ENCODE measurements at places on chromosomes 5 and 9. TPM values are rescaled to one million over a fixed set of nuclear protein-coding genes. Genes with fewer than 3 reads are reported as not detected.

Gene SLC1A1
- total RNA-seq, result 2.1 TPM

- DNase-seq, result peak; percentile 48
Observed at GRCh38 chr9:89880161-89880560, 275.3 kb downstream of the GADD45G start.

- no peak for DNase-seq
Observed at GRCh38 chr9:120153258-120153657, 426.7 kb downstream of the CDK5RAP2 start.

DNA sequence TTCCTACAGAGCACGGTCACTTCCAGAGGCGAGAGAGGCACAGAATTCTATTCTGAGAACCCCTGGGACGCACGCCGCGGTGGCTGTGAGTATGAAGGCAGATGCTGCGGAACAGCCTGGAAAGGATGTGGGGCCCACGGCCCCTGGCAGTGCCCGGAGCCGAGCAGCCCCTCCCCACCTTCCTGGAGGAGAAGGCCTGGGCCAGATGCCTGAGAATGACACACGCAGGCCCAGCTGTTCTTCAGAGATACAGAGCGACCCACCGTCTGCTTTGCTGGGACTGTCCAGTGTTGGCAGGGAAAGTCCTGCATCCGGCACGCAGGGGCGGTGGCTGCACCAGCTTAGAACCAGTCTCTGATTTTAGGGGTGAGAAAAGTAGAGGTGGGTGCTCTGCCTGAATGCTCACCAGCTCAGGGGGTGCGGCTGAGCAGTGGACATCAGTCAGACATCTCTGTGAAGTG, 116.7 kb upstream of the LPCAT1 start:
- DNase-seq, result peak; percentile 37

DNA sequence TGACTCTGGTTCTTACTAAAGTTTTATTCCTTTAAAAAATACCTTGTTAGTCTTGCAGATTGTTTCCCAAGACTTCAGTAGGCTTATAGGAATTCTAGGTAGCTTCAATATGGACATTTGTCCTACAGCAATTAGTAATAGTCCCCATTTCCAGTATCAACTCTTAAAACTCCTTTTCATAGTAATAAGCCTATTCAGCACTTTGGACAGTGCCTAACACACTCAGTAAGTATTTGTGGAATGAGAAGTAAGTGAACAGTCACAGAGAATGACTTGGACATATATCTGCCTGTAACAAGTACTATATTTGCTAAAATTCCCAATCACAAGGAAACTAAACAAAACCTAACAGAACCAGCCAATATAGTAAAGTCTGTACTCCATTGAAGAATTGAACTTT, 1291.8 kb upstream of the DMAC1 start:
- no peak for DNase-seq

Gene SAXO1
- total RNA-seq, result not detected

DNA sequence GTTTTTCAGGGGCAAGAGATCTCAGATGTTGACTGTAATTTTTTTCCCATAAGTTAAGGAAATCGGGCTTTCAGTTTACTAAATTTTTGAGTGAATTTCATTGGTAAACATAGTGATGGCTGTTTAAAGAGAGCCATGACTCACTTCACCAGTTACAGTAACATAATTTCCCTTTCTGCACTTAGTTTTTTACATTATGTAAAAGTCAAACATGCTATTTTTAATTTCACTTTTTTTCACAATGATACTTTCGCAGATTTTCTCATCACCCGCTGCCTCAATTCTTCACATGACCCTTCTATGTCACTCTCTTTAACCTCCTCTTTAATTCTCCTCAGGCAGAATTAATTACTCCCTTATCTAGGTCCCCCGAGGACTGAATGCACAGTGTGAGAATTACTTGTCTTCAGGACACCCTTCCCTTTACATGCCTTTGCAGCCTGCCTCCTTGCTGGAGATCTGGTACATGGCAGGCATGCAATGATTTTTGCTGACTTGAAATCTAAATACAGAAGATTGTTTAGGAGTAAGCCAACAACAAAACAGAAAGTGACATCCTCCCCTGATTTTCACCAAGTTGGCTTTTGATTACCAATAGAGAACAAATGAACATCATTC, 217.5 kb upstream of the S1PR3 start:
- DNase-seq, result no peak

All from heart left ventricle (tissue), 16 donors.